Muscle of arm (tissue), 14 donors: ENCODE measurements at places on chromosomes 11 and 22.

- DNase-seq = no peak
Measured at GRCh38 chr11:9838961-9839360, 175.1 kb downstream of the SWAP70 start.

DNA sequence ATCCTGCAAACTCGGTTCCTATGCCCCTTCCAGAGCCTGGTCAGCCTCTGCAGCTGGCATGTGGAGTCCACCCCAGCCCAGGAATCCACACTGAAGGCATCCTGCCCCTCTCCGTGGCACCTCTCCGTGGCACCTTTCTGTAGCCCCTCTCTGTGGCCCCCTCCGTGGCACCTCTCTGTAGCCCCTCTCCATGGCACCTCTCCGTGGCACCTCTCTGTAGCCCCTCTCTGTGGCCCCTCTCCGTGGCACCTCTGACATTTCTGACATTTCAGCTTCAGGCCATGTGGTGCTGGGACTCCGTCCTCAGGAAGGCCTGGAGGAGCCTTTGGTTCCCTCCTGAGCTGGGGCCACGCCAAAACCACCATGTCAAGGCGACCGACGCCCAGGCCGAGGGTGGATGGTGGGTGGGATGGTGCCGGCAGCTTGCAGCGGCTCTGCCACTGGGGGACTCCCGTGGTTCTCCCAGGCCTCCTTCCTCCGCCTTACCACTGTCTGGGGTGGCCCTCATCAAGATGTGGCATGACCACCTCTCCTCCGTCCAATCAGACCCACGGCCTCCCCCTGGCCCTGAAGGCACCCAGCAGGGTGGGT lies 1518.5 kb downstream of the BRD1 start:
- no peak for DNase-seq

DNA sequence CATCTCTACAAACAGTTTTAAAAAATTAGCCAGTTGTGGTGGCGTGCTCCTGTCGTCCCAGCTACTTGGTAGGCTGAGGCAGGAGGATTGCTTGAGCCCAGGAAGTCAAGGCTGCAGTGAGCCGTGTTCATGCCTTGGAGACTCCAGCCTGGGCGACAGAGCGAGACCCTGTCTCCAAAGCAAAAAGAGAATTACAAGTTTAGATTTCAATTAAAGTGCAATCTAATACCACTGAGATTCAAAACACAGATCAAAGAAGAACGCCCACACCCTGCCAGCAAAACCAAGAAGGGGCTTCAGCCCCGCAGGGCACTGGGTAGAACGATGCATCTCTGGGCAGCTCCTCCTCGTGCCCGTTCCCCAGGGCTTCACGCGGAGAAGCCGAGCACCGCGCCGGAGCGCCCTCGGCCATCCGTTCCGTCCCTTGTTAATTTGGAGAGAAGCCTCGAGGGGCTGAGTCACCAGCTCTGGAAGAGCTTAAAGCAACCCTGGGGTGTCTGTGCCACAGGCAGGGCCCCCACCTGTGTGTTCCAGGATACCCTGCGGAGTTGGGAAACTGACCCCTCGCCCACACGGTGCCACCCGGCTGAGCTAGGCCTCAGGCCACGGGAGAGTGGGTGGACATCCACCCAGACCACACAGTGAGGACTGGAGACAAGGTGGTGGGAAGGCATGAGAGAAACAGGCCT lies 47.0 kb downstream of the AP2A2 start:
- no peak for DNase-seq

- no peak for DNase-seq
Measured at GRCh38 chr22:37664249-37665101, 6.0 kb downstream of the PDXP start.

DNA sequence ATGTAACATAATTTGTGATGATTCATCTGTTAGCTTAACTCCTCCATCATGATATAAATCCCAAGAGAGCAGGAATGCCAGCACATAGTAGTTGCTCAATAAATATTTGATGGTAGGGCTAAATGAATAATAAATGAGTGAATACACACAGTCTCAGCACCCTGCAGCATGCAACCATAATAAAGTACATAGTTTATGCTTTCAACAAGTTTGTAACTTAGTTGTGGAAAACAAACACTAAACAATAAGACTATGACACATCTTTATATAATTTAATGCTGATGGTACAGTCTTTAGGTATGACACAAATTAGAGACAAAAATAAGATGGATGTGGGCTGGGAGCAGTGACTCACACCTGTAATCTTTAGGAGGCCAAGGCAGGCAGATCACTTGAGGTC lies 3.8 kb downstream of the ALKBH8 start:
- no peak for DNase-seq

- DNase-seq = no peak
Measured at GRCh38 chr11:123255909-123256308, 60.9 kb upstream of the CLMP start.

DNA sequence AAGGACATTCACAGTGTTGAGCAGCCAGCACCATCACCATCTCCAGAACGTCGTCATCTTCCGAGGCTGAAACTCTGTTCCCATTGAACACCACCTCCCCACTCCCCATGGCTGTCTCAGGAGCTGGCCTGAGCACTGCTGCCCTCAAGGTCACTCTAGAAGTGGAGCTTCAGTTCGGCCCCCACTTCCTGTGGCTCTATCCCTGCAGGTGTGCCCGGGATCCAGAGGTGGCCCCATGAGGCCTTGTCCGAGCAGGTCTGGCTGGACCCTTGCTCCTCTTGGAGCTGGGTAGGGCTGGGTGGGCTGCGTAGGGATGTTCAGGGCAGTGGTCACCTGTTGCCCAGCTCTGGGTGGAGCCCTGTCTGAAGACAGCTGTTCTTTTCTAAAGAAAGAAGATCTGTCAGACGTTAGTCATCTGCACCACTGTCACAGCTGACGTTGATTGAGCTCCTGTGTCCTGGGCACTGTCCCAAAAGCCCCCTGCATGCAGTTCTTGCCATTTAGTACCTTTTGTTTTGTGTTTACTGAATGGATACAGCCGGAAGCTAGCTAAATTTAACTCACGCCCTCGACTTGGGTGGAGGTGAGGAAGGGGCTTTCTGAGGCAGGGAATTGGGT lies 75.5 kb upstream of the CLDN5 start:
- peak; percentile 14 for DNase-seq

DNA sequence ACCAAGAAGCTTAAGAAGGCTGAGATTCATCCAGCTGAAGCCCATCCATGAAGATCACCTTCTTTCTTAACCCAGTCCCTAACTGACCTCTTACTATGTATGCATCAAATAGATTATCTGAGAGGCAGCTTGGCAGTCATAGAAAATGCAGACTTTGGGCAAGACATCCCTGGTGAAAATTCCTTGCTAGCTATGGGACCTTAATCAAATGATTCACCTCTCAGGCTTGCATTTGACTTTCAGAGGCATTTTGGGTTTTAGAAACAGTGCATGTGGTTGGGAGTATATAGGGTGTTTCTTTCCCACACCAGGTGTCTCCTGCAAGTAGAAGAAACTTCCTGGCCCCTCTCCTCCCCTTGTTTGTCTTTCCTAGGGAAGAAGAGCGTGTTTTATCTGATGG lies 188.5 kb upstream of the ISX start:
- no peak for DNase-seq

DNA sequence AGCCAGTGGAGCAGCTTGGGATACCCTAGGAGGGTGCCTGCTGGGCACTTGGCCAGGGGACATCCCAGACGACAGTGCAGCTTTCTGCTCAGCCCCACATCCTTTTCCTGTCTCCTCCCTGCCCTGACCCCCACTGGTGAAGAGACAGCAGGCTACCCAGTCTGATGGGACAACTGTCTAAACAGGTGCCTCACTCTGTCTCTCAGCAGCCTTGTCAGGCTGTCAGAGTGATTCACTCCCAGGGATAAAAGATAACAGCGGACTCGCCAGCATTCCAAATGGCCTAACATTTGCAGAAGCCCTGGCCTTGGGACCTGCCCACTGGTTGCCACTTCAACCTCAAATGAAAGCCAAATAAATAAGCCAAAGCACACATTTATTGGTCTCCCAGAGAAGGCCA lies 318.6 kb upstream of the PLET1 start:
- no peak for DNase-seq

DNA sequence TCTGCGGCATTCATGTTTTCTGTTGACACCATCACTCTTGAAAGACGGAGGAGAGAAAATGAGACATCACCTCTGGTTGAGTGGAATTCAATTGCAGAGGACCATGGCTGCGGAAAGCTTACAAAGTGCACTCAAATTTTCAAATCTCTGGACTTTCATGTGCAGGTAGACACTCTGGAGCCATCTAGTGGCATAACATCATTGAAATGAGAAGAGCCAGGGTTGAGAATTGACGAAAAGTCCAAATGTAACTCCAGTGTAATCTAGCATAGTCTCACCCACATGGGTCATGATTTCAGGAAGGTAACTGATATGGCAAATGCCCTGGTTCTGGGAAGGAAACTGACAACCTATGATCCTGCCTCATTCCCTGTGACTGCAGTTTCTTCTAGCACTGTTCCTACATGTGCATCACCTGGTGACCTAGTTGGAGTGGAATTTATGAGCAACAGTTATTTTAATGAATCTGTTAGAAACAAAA lies 687.8 kb downstream of the KCNA4 start:
- DNase-seq = peak; percentile 15

DNA sequence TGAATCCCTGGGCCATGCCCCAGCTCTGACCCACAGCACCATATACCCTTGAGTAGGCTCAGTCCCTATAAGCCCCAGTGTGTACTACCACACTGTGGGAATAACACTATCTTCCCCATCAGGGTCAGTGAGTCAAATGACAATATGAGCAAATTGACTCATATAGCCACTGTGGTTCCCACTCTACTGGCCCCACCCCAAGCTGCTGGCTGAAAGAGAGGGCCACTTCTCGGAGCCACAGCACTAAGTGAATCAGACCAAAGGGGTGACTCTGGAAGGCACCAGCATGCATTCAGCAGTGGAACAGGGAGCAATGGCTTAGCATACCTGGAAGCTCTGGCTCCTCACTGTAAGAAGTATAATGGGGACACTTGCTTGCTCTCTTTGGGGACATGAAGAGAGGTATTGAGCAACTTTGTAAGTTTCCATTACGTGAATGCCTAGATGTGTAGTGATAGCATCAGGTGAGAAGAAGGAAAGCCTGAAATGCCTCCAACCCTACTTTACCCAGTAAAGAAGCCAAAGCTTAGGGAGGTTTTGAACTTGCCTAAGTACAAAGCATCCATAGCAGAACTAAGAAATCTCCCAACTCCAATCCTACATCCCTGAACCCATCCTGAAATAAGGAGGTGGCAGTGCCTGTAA lies 13.5 kb downstream of the CD59 start:
- no peak for DNase-seq

GRCh38 chr11:130874396-130874795 lies 41.9 kb downstream of the SNX19 start:
- DNase-seq = no peak

GRCh38 chr11:119478711-119479285 lies 55.8 kb upstream of the THY1 start:
- no peak for DNase-seq

DNA sequence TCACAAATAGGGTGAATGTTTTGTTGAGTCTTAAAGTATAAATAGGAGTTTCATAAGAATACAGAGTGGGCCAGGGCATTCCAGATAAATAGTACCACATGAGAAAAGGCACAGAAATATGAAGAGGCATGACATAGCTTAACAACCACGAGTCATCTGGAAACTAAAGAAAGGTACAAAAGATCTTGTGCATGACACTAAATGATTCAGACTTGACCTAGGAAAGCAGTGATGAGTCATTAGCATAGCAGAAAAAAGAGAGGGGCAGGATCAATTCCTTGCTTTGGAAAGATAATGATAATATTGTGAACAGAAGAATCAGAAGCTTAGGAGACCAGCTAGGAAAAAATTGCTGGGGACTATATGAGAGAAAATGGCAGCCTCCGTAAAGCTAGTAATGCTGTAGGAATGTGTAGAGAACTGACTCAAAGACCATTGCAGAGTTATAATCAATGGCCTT lies 47.6 kb upstream of the FIBIN start:
- no peak for DNase-seq

GRCh38 chr11:126722006-126722736 lies 278.4 kb downstream of the KIRREL3 start:
- DNase-seq = no peak

DNA sequence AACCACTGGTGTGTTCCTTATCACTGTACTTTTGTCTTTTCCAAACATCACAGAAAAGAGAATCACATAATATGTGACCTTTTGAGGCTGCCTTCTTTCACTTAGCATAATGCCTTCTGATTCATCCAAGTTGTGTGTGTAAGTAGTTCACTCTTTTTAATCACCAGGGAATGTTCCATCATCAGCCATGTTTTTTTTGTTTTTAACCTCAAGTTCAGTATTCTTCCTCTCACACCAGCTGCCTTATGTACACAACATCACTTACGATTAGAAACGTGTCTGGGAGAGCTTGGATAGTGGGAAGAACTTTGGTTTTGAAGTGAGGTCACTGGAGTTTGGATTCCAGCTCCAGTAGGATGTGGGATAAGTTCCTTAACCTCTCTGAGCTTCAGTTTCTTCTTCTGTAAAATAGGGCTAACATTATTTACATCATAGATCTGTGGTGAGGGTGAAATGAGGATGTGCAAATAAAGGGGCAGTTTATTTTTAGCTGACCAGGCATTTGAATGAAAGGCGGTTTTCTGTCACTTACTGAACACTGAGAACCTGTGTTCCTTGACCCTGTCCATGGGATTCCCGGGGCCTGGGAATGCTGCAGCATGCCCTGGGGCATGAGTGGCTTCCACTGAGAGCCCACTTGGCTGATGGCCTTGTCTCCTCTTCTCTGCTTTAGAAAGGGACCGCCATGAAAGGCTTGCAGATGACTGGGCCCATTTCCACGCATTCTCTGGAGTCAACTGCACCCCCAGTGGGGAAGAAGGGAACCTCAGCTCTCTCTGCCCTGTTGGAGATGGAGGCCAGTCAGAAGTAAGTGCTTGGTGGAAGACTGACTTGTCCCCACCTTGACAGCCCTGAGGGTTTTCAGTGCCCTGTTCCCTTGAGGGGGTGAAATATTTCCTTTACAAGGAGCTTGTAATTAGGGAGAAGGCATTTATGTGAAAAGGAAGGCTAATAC lies 92.6 kb downstream of the DEPDC5 start:
- DNase-seq = no peak

DNA sequence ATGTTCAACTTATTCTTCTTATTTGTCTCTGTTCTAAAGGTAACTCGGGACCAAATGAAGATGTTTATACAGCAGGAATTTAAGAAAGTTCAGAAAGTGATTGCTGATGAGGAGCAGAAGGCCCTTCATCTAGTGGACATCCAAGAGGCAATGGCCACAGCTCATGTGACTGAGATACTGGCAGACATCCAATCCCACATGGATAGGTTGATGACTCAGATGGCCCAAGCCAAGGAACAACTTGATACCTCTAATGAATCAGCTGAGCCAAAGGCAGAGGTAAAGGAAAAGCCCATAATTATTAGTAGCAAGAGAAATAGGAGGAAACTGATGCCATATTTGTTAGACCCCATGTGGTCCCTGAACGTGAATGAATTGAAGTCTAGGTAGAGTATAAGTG lies 63.3 kb downstream of the TRIM44 start:
- DNase-seq = no peak

- DNase-seq = no peak
Measured at GRCh38 chr11:59960502-59961381, 3.1 kb upstream of the OOSP4A start.
